Renal cortex interstitium (tissue), 15 donors: ENCODE measurements at places on chromosomes 16 and 17. TPM values are rescaled to one million over a fixed set of nuclear protein-coding genes. Genes with fewer than 3 reads are reported as not detected.
A peak's percentile ranks its signal among the peaks of the same experiment; 100 is the strongest.

B3GNT9 gene
- polyA plus RNA-seq, result 8.9 TPM

GPR142 gene
- 0.11 TPM for polyA plus RNA-seq

SLC38A7 gene
- polyA plus RNA-seq, result 13.0 TPM

C17orf100 gene
- 11.2 TPM for polyA plus RNA-seq

SCGB1C2 gene
- polyA plus RNA-seq, result not detected

SLFN11 gene
- 10.1 TPM for polyA plus RNA-seq

RPA1 gene
- 131 TPM for polyA plus RNA-seq

PCYT2 gene
- polyA plus RNA-seq, result 45.5 TPM

OR1F1 gene
- polyA plus RNA-seq, result not detected

GUCY2D gene
- 0.78 TPM for polyA plus RNA-seq

DNA sequence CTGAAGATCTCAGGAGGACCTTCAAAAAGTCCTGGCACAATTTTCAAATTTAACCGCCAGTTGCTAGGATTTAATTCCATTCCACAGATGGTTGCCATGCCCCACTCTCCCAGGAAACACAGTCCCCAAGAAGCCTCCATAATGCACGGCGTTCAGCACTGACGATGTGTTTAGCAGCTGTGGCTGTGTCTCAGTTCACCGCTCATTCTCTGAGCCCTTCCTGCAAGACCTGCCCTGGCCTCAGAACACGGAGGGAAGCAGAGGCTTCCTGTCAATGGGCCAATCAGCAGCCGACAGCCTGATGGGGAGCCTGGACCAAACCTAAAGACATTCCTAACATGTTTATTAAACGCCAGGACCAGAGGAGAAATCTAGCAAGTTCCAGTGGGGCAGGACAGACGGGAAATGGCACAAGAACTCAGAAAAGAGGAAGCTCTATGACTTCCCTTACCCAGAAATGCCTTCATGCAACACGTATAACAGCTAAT, 4.9 kb downstream of the MYLK3 start:
- DNase-seq, result no peak

- no peak for DNase-seq
These were observed 35.3 kb downstream of the FAM20A start for GRCh38 chr17:68565661-68566441.

DNA sequence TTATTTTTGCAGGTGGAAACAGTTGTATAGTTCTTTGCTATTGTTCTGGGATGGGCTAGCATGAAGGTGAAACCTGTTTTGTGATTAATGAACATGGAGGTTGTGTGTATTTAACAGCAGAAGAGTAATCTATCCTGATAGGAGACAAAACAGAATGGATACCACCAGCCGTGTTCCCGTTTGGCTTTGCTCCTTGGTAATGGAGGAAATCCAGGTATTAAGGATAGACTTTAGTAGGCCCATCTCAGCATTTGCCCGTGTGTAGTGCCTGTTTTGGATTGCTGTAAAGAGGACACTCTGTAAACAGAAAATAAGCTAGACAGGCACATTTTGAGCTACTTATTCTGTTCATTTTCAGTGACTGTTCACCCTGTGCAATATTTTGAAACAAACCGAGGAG, 215.1 kb downstream of the RBFOX1 start:
- DNase-seq, result no peak

DNA sequence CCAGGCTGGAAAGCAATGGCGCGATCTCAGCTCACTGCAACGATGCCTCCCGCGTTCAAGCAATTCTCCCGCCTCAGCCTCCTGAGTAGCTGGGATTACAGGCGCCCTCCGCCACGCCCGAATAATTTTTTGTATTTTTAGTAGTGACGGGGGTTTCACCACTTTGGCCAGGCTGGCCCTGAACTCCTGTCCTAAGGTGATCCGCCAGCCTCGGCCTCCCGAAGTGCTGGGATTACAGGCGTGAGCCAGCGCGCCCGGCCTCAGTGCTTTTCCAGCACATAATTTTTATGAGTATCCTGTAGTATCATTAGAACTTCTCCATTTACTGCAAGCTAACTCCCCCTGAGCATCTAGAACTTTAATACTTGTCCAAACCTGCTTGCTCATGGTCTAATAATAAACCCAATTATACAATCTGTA, 1.8 kb downstream of the UBE2G1 start:
- no peak for DNase-seq

- DNase-seq, result no peak
These were observed 20.7 kb upstream of the GLG1 start for GRCh38 chr16:74627506-74628220.

- DNase-seq, result no peak
These were observed 37.2 kb downstream of the IRF8 start for GRCh38 chr16:85935974-85936760.

DNA sequence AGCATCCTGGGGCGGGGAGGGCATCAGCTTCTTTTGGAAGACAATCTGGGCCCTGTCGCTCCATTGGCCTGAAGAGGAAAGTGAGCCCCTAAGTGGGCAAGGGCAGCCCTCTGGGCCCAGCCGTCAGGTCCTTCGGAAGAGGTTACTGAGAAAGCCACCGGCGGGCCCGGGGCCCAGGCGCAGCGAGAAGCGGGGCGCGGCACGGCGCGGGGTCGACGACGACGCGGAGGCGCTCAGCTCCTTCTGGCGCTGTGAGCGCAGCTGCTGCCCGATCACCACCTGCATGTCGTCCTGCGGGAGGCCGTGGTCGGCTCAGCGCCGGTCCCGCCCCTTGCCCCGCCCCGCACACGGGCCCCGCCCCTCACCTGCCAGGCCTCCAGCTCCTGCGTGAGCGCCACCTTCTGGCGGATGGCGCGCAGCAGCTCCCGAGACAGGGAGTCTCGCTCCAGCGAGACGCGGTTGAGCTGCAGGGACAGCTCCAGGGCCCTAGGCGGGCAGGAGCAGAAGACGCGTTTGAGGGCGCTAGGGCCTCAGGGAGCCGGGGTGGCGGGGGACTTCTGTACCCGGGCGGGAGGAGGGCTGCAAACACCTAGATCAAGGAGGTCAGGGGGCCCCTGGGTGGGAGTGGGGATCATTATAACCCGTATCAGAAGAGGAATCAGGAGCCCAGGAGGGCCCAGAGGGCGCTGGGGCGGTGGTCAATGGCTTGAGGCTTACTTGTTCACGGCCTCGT, 4.3 kb downstream of the THOC6 start:
- DNase-seq, result no peak

- no peak for DNase-seq
These were observed 7.9 kb downstream of the PLLP start for GRCh38 chr16:57276596-57276995.

GRCh38 chr16:72886346-72886974, 161.5 kb downstream of the ZFHX3 start:
- DNase-seq, result no peak

DNA sequence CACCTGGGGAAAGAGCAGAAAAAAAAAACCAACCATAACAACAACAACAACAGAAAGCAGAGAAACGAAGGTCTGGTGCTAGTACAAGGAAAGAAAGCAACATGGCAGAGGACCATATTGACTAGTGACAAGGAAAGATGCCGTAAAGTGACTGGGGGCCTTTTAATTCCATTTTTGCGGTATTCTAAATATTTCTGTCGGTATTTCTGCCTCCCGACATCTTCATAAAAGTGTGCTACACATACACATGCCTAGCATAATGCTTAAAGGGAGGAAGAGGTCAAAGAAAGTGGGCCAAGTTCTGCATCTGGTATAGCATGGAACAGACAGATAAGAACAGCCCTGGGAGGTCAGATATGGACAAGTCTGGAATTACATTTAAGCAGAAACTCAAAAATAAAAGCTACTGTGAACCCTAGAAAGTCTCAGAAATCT, 19.5 kb upstream of the RNF43 start:
- no peak for DNase-seq

DNA sequence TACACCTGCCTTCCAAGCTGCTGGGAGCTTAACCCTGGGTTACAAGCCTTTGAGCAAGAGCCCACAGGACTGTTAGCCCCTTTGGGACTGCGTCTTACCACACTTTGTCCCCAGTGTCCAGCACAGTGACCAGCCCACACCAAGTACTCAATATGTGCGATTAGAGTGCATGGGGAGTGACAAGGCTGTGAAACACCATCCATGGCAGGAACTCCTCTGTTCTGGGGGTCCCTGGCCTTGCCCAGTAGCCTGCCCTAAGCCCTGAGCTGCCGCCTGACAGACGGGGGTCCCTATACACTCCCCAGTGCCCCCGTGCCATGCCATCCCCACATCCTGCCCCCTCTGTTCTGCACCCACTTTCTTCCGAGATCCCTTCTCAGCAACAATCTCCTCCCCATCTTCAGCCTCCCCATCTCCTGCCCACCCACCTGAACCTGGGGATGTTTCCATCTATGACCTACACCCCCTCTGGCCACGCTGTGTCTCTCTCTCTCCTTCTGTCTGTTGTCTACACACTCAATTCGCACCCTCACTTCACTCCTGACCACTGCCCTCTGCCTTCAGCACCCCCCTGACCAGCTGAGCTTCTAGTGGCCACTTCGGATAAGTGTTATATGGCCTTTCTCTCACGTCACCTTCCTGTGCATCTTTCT, 112.9 kb upstream of the SMURF2 start:
- DNase-seq, result no peak

DNA sequence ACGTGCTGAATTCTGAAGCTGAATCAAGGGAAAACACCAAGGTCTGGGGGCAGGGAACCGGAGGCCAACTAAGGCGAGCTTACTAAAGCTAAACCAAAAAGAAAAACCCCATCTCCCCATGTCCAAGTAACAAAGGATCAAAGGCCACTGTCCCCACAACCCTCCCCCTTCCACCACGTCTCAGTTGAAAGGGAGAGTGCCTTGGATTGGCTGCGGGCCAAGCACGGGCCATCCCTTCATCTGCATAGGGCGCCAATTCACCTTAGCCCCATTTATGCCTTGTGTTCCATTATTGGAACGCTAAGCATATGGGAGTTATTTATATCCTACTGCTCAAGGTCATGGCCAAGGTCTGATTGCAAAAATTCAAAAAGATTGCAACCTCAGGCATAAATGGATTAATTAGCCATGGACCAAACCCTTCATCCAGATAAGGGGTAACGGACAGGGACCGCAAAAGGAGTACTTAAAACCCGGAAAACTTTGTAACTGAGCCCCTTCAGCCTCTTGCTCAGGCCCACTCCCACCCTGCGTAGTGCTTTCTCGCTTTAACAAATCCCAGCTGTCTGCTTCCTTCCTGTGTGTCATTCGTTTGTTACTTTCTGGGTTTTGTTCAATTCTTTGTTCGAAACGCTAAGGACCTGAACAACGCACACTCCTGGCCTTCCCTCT, 740 bp upstream of the ATP6V0D1 start:
- no peak for DNase-seq

GRCh38 chr16:55406651-55407050, 72.3 kb upstream of the MMP2 start:
- DNase-seq, result no peak

- DNase-seq, result no peak
These were observed 2.5 kb upstream of the ZNF423 start for GRCh38 chr16:49858200-49859124.

- no peak for DNase-seq
These were observed 31.0 kb downstream of the MYH10 start for GRCh38 chr17:8599351-8600011.

DNA sequence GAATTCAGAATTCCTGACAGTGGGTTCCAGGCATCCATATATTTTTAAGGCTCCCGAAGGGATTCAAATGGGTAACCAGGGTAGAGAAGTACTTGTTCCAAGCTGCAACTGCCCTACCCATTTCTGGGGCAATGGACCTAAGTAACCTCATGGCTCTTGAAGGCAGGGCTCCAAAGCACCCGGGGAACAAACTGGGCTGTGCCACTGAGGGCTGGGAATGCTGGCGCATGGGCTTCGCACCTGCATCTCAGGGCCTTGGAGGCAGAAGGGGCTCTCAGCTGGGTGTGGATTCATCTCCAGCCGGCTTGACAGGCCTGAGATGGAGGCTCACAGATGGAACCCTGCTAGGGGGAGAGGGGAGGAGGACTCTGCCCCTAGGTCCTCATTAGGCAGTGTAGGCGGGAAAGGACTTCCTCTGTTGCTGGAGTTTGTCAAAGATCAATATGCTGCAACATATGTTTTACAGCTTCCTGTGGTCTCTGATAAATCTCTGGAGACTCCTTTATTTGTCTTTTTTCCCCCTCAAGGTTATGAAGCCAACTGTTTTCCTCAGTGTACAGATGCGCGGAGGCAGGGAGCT, 232.3 kb upstream of the NLRP1 start:
- DNase-seq, result no peak

- DNase-seq, result no peak
These were observed 4.3 kb downstream of the RNF43 start for GRCh38 chr17:58412961-58413586.

DNA sequence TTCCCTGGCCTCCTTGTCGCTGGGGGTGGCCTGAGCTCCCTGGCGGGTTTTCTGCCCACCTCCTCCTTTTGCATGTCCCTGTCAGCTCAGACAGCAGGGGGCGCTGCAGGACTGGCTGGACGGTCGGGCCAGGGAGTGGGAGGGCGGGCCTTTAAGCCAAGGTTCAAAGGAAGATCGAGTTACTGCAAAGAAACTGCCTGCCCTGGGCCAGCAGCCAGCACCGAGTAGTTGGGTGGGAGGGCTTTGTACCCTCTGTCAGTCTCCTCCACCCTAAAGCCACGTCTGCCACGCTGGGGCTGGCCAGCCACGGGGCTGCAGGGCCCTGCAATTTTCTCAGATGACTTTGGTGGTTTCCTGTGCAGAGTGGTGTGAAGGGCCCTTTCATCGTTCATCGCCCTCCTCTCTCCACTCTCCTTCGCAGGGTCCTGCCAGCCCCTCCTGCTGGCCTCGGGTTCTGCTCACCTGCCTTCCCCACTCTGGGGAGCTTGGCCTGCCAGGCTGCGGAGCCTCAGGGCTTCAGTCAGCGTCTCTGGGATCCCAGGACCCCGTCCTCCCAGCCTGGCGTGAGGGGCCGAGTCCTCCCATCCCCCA, 12.3 kb downstream of the GPR142 start:
- peak; percentile 84 for DNase-seq

GRCh38 chr17:40474419-40475002, 26.9 kb downstream of the TNS4 start:
- no peak for DNase-seq

DNA sequence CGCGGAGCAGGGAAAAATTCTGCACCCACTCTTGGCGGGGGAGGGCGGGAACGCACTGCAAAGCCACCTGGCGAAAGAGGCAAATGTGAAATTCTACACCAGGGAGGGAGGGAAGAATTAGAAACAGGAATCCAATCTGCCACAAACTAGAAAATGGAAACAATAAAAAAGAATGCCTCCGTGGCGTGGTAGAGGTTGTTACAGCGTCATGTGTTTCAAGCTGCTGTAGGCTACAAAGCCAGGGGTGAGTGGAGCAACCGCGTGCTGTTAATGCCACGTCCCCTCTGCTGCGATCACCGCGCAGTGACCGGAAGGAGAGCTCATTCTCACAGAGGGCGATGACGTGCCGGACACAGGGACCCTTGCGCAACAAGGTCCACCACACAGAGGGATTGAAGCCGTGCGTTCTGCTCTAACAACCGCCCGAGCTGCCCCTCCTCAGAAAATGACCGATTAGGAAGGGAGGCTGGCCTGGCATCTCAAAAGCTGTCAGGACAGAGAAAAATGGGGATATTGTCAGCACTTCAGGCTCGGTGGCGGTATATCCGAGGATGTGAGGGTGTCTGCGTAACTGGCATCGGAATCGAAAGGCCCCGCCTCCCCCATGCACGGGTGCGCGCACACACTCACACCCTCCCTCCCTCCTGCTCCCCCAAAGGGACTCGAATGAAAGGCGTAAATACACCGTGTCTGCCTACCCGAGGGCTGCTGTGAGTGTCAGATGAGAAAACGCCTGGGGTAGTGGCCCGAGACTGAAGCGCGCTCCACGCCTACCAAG, 70.8 kb upstream of the TNRC6C start:
- DNase-seq, result peak; percentile 65

- DNase-seq, result peak; percentile 7
These were observed 149.6 kb upstream of the GNAO1 start for GRCh38 chr16:56041556-56042140.
